H4 (cell line): ENCODE measurements at places on chromosomes 16 and 17. TPM values are rescaled to one million over a fixed set of nuclear protein-coding genes. Genes with fewer than 3 reads are reported as not detected.

- no peak for DNase-seq
Observed at GRCh38 chr16:66419527-66419926, 7.6 kb upstream of the BEAN1 start.

- no peak for DNase-seq
Observed at GRCh38 chr17:48179071-48179945, 71.7 kb downstream of the SNX11 start.

- no peak for DNase-seq
Observed at GRCh38 chr16:55280587-55280986, 43.4 kb upstream of the IRX6 start.

DNA sequence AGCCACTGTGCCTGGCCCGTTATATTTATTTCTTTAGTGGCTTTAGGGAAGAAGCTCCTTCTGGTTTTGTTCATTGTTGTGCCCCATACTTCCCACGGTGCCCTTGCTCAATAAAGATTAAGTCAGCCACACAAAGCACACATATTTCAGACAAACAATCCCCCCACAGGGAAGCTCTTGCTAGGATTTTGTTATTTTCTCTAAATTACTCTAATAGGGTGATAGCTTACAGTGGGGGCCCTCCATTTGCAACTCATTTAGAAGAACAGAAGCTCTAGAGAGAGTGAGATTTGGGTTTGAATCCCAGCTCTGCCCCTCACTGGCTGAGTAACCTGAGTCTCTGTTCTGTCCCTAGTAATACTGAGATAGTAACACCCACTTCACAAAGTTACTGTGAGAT lies 499.9 kb downstream of the GRIN2A start:
- no peak for DNase-seq

- DNase-seq = no peak
Observed at GRCh38 chr16:17252064-17252463, 218.7 kb downstream of the XYLT1 start.

- no peak for DNase-seq
Observed at GRCh38 chr17:1082579-1082978, 85.7 kb downstream of the TIMM22 start.

GRCh38 chr16:84068783-84069462 lies 26.3 kb upstream of the SLC38A8 start:
- no peak for DNase-seq

MYH1 gene
- total RNA-seq = not detected in 2 replicates

SLC5A10 gene
- total RNA-seq = 0.10 TPM in 1 of 2 replicates, not detected in the other

GUCY2D gene
- total RNA-seq = not detected in 2 replicates

GPATCH8 gene
- total RNA-seq = 7.4 and 15.0 TPM in 2 replicates
